ENCODE measurements at places on chromosomes 5 and 9.

GRCh38 chr5:155025895-155026294, 12.3 kb downstream of the KIF4B start:
- no peak for DNase-seq

DNA sequence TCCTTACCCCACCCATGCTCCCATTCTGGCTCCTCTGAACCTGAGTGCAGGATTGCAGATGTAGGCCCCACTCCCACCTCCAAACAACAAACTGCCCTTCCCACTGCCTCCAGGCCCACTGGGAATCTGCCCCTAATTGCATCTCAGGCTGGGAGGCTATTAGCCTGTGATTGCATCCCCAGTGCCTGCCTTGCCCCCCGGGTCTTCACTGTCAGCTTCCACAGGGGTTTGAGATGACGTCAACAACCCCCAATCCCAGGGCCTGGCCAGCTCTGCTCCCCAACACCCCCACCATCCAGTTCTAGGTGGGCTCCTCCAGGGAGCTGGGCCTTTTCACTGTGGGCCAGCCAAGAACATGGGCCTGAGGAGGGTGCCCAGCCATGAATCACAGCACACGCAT, 91.5 kb downstream of the PCDH1 start:
- DNase-seq = no peak

- DNase-seq = no peak
These were observed 526 bp downstream of the CLIC3 start for GRCh38 chr9:136995772-136996311.

GRCh38 chr9:91122755-91123154, 239.0 kb downstream of the AUH start:
- no peak for DNase-seq

- no peak for DNase-seq
These were observed 18.8 kb downstream of the PTAR1 start for GRCh38 chr9:69740872-69741505.

DNA sequence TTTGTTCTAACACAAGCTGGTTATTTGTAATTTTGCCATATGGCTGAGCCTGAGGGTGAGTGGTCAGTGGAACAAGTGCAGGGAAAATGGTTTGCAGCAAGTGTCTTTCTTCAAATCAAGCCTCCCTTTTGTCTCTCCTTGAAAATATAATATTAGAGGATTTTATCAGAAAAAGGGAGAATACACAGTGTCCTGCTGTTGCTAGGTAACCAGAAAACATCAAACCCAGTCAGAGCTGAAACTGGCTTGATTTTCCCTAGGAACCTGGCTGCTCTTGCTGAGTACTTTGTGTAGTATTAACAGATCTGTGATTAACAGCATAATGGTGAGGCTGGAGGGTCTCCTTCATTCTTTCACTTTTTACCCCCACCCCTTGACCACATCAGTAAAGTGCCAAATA, 314.0 kb downstream of the ARHGEF28 start:
- DNase-seq = no peak

GRCh38 chr5:317086-317811, 4.3 kb upstream of the AHRR start:
- DNase-seq = peak; percentile 92

- DNase-seq = no peak
These were observed 148.1 kb downstream of the DEPDC1B start for GRCh38 chr5:60551829-60552228.

- no peak for DNase-seq
These were observed 978.2 kb downstream of the CDH9 start for GRCh38 chr5:26060212-26060611.

DNA sequence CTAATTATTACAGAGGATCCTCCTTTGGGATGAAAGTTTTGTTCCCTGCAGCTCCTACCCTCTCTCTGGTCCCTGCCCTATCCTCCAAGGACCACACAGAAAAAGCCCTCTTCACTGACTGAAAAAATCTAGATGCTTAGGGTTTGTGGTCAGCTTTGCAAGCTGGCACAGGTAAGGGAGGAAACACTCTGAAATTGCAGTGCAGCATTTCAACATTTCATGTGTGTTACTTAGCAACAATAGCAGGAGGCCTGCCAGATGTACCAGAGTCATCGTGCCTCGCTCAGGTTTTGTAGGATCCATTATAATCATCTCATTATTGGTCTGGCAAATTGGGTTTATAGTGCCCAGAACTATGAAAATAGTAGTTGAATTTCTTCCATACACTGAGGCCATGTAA, 109.5 kb downstream of the PALM2AKAP2 start:
- no peak for DNase-seq

GRCh38 chr5:102701748-102702147, 53.4 kb upstream of the PAM start:
- DNase-seq = no peak

GRCh38 chr5:108867656-108868055, 120.0 kb downstream of the FER start:
- DNase-seq = no peak

GRCh38 chr5:146402949-146403348, 44.2 kb upstream of the TCERG1 start:
- DNase-seq = no peak

GRCh38 chr9:34929506-34930102, 28.5 kb upstream of the PHF24 start:
- DNase-seq = peak; percentile 28

DNA sequence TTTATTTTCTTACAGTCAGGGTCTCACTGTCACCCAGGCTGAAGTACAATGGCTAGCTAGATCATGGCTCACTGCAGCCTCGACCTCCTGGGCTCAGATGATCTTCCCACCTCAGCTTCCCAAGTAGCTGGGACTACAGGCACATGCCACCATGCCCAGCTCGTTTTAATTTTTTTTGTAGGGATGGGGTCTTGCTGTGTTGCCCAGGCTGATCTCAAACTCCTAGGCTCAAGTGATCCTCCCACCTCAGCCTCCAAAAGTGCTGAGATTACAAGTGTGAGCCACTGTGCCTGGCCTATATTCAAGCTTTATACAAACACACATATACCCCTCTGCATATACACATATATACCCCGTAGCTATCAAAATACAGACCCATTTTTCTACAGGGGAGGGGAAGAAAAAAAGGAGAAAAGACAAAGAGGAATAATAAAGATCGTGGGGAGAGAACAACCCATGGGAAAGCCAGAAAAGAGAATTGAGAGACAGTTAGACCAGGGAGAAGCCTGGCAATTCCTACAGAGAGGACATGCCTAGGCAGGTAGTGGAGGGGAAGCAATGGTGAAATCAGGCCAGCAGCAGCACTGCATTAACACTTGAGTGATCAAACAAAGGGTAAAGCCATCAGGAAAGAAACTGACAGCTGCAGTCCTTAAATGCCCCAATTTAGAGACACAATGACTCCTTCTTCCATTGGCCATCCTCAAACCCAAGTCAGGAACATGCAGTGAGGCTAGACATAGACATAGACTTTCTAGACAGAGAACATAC, 102.7 kb downstream of the EFNA5 start:
- DNase-seq = no peak

DNA sequence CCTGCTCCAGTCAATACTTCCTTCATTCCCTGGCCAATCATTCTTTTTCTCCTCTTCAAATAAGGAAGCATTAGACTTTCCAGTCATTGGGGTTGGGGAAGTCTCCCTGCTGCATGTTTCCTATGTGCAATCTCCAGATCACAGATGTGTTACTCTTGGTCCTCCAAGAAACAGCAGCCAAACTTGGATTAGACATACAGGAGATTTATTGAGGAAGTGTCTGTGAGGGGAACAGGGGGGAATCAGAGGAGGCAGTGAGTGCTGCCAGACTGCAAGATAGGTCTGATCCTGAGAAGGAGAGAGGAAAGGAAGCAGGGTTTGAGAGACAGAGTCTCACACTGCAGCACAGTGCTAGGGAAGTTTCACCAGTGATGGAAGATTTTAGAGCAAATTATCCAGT, 40.6 kb upstream of the SLIT3 start:
- no peak for DNase-seq

- DNase-seq = no peak
These were observed 216.8 kb upstream of the RGMB start for GRCh38 chr5:98556712-98557111.

- DNase-seq = no peak
These were observed 113.2 kb downstream of the GCNT1 start for GRCh38 chr9:76572151-76572550.
